ENCODE measurements at places on chromosomes 4 and X.

DNA sequence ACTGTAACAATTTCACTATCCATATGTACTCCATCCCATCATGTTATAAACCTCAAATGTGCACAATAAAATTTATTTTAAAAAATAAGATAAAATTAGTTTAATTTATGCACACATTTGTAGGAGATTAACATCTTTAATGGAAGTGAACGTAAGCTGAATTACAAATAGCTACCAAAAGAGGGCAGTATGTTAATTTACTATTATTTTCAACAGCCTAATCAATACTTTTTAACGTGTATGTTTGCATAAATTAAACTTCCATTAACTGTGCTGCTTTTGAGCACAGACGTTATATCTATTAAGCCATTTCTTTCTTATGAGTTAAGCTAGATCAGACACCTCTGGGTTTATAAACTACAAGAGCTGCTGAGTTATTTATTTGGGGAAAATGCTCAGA lies 56.5 kb upstream of the PHKA2 start:
- DNase-seq, result no peak

- DNase-seq, result no peak
These were observed 158.6 kb downstream of the PAPSS1 start for GRCh38 chr4:107561481-107561880.

- no peak for DNase-seq
These were observed 39.2 kb downstream of the TXLNG start for GRCh38 chrX:16825264-16826035.

GRCh38 chr4:38621028-38621684 lies 42.8 kb upstream of the KLF3 start:
- DNase-seq, result no peak

GRCh38 chr4:166182145-166182544 lies 309.1 kb downstream of the TLL1 start:
- DNase-seq, result no peak

DNA sequence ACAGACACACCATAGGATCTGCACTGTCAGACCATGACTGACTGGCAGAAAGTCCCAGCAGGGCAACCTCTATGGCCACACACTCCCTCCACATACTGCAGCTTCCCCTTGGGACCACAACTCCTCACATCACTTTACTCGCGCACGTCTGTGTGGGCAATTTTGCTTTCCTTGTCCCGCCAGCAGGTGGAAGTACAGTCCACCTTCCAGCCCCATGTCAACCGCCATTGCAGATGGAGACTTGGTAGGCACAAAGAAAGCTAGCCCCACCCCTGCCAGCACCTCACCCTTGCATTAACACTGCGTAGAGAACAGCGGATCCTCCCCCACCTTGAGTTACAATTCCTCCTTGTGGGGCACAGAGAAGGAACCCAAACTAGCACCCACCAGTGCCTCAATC lies 74.4 kb upstream of the NAP1L2 start:
- no peak for DNase-seq

DNA sequence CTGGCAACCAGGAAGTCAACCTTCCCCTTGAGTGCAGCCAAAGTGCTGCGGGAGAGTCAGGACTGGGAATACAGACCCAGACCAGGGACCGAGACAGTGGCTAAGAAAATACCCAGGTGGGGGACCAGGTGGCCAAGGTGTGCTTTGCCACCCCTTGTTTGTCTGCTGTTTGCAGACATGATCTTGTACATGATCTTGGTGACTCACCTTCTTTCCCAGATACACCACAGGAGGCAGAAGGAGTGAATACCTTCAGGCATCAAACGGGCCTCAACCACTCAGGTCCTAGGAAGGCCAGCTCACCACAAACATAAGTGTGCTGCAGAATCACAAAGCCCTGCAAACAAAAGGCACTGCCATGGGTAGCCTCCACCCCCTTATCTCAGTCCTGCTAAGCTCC lies 62.0 kb downstream of the CNGA2 start:
- DNase-seq, result no peak

DNA sequence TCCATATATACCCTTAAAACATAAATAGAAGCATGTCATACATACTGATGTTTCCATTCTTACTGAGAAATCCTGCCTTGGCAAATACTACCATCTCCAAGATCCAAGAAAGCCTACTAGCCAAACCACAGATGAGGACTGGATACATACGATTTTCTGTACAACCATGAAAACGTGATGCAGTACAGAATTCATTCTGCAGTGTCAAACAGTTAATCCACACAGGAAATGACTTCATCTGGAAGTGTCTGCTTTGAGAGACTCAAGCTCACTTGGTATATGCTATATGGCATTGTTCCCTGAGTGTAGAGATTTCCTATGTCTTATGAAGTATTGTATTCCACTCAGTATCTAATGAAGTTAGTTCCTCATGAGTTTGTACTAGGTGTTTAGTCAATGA lies 94.3 kb downstream of the CT47B1 start:
- no peak for DNase-seq

DNA sequence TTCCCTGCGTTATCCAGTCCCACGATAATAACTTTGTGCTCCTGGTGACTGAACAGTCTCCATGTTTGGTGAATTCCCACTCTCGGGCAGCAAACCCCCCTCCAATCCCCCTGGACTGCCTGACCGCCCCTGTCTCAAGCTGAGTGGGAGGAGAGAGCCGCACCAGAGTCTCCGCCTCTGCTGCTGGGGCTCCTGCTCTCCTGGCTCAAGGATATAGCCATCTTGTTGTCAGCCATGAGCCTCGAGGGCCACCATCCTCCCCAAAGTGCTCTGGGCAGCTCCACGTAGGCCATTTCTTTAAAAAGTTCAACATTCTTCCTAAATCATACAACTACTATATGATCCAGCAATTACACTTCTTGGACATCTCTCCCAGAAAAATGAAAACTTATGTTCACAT lies 49.3 kb upstream of the PGRMC1 start:
- DNase-seq, result no peak
